ENCODE measurements at places on chromosomes 7 and 10. TPM values are rescaled to one million over a fixed set of nuclear protein-coding genes. Genes with fewer than 3 reads are reported as not detected.

DNA sequence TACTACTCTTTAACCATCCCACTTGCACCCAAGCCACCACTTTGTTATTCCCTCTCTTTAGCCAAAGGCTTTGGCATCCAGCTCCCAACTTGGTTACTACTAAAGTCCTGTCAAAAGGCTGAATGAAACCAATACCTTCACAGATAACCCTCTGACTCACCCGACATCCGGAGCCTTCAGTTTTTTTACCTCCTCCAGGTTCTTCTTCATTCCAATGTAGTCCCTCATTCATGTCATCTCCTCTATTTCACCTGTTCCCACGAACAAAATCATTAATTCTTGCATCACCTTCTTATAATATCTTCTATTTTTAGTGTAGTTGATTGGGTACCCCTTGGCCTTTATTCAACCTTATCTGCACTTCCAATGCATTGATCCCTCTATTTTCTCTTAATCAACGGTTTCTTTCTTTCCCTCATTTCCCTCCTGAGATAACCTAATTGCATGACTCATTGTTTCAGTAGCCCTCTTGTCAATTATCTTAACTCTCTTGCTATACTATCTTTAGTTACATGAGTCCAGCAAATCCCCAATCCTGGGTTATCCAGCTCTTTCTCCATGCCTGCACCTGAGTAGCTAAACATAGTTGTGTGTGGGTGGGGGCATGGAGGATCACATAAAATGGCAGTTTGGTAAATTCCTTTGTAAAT lies 87.2 kb upstream of the COL1A2 start:
- no peak for DNase-seq

DNA sequence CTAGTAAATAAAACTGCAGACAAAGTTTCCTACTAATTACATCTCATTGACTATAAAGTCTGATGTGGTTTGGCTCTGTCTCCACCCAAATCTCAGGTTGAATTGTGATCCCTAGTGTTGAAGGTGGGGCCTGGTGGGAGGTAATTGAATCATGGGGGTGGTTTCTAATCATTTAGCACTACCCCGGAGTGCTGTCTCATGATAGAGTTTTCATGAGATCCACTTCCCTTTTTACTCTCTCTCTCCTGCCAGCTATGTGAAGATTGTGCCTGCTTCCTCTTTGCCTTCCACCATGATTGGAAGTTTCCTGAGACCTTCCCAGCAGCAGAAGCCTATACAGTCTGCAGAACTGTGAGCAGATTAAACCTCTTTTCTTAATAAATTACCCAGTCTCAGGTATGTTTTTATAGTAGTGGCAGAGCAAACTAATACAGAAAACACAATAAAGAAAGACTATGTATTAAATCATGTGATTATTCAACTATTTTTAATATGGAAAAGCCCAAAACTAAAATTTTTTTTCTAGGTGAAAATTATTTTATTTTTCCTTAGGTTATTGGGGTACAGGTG lies 232.1 kb downstream of the FZD1 start:
- no peak for DNase-seq

- no peak for DNase-seq
Observed at GRCh38 chr7:18770154-18770811, 274.7 kb downstream of the HDAC9 start.

- DNase-seq: no peak
Observed at GRCh38 chr10:75295868-75296441, 60.2 kb upstream of the COMTD1 start.

GALNT11 gene
- total RNA-seq: 42.7 TPM

DNA sequence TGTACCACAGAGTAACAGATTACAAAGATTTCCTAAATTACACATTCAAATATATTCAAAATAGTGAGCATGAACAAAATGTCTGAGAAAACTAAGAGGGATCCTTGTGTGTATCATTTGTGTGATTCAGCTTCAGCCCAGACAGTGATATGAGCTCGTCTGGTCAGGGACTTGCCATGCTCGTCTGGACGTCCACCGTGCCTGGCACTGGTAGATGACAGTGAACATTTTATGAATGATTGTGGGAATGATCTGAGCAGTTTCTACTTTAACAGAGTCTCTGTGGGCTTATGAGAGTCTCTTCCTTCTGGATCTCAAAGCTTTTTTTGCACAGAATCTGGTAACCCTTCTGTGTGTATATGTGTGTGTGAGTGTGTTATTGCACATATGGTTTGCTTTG lies 34.2 kb upstream of the ANKRD2 start:
- DNase-seq: no peak

- DNase-seq: no peak
Observed at GRCh38 chr7:100075418-100075817, 6.1 kb downstream of the ZNF3 start.

DNA sequence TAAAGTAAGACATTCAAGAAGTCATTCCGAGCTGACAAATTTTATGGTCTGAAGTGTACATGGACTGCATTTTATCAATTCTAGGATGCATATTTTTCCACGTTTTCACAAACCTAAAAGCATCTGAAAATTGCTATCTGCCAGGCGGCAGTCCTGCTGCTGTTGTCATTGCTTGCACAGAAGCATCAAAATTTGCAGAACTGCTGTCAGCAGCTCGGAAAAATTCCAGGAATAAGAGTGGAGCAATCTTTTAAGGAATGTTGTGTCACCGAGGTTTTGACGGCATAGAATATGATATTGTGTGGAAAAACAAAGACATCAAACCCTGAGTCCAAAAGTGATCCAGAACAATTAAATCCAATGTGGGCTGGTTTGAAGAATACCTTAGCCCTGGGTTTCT lies 61.4 kb downstream of the CHCHD3 start:
- DNase-seq: no peak

DNA sequence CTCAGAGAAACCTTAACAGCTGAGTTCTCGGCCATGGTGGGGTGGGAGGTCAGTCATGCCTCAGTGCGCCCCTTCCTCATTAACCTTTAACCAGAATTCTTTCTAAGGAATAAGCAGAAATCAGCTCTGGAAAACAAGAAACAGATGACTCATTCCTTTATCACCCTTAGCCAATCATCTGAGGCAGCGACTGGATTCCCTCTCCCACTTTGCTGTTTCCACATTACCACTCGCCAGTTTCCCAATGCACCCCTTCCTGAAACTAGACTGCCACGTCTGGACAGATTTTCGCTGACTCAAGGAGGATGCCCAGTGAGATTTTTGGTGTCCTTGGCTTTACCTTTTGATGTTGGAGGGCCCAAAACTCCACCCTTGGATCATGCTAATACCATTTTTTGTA lies 223.8 kb downstream of the PLXDC2 start:
- DNase-seq: no peak

DNA sequence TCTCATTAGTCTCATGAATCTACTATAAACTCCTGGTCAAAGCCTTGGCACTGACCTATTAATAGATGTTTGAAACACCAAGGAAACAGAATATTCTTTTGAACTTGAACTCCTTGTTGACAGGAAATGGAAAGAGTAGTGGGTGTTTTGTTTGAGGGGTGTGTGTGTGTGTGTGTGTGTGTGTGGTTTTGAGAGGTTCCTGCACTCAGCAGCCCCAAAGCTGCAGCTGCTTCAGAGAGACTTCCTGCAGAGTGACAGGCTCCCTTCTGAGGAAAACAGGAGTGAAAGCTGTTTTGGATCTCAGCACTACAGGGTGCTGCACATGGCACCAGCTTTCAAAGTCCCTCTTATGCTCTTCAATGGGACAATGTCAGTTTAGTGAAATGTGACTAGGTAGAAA lies 546.5 kb upstream of the STEAP1 start:
- DNase-seq: no peak

DNA sequence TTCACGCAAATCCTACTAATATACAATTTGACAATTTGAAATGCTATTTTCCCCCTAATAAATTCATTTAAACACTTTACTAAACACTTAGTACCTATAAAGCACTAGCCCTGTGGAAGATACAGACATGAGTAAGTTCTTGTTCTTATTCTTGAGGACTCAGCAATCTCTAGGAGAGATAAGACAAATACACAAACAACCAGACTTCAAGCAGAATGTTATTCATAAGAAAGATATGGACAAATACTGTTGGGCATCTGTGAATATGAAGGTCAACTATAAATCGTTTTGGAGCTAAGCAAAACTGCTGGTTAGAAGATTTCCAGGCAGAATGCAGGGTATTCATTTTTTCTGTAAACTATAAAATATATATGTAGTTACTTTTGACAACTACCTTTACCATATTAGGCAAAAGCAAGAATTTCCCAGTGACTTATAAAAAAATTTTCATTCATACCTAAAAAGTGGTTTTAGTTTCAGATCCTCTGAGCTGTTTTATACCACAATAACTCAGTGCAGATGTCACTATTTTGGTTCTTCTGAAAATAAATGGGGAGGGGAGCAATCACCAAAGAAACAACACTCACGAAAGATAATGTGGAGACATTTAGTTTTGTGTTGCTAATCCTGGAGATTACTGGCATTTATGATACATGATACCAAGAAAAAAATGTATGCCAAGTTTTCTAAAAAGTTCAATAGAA lies 3.8 kb downstream of the VPS41 start:
- DNase-seq: peak; percentile 48

MYO1G gene
- 0.29 TPM for total RNA-seq

DNA sequence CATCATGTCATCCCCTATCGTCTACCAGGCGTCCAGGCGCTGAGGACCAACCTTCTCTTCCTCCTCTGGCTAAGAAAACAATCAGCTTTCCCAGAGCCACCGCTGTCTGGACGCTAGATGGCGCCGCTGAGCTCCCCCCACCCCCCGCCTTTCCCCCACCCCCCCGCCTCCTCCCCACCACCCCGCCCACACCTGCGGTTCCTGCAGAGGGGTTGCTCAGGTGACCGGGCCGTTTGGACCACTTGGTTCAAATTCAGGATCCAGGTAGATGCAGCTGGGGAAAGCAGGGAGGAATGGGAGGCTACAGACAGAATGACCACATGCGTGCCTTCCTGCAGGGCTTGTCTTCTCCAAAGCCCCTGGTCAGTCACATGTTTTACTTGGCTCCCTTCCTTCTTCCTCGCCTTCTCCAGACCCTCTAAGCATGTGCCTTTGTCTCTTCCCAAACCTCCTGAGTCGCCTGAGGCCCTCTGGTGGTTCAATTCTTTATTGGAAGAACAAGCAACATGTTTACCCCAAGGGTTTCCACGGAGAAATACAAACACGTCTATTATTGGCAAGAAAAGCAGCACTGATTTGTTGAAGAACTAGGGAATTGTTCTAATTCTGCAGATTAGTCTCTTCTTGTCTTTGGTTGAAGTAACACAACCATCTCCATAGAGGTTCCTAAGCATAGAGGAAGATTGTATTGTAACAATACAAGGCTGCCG lies 24.7 kb downstream of the AOC1 start:
- peak; percentile 78 for DNase-seq

DNA sequence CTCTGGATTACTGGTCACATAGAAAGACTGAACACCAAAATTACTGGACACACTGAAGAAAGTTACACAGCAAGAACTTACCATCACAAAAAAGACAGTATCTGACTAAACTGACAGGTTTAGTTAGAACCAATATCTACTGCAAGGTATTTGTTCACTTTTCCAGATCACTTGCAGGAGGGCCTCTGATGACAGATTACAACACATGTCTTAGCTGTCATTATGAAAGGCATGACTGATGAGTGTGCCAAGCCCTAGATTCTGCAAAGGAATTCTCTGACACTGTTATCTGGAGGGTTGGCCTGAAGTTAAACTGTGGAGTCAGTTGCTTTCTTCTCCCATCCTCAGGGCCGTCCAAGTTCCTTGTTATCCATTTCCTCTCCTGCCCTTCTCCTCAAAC lies 242.7 kb downstream of the KIF20B start:
- no peak for DNase-seq

UBTD1 gene
- total RNA-seq: 32.7 TPM

DNA sequence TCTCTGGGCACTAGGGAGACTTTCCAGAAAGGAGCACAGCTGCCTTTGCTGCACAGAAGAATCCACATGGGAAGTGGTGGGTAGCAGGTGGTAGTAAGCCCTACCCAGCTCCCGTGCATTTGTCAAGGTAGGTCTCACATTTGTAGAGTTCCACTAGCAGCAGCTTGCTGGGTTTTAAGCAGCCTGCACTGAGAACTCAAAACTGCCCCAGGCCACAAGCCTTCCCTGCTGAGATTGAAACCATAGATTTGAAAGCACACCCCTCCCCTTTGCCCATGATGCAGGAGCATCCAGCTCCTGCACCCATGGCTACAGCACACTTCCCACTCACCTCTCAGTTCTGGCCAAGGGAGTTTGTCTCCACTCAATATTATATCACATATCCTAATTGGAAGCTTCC lies 604.5 kb upstream of the STEAP1 start:
- no peak for DNase-seq

GRCh38 chr10:80442879-80443278 lies 11.2 kb upstream of the TSPAN14 start:
- DNase-seq: peak; percentile 57

GRCh38 chr7:22002726-22003125 lies 57.0 kb upstream of the CDCA7L start:
- DNase-seq: no peak

GRCh38 chr10:75233444-75234016 lies 2.2 kb downstream of the COMTD1 start:
- DNase-seq: peak; percentile 71

DNA sequence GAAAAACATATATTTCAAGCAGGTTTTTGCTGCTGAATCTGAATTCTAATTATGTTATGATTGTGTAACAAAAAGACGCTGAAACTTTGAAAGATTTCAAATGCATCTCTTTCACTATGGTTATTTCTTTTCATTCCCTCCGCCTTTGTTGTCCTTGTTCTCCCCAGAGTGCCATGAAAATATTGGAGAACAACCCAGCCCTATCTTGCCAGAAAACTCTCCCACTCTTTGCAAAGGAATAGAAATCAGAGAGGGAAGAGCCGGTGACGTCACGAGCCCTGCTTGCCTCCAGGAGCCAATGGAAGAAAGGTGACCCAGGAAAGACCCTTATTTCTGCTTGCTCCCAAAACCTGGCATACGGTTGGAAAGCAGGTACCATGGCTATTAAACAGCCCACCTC lies 3.4 kb downstream of the GFRA1 start:
- DNase-seq: peak; percentile 71

- DNase-seq: no peak
Observed at GRCh38 chr7:25583621-25584020, 355.3 kb upstream of the NPVF start.

GNAI1 gene
- total RNA-seq: 42.1 TPM

GRCh38 chr7:37259319-37259821 lies 189.3 kb downstream of the ELMO1 start:
- no peak for DNase-seq

GRCh38 chr10:88417387-88418030 lies 165.6 kb downstream of the RNLS start:
- no peak for DNase-seq
